IPS DF 6.9 (cell line): ENCODE measurements at places on chromosomes 12 and 14.

DNA sequence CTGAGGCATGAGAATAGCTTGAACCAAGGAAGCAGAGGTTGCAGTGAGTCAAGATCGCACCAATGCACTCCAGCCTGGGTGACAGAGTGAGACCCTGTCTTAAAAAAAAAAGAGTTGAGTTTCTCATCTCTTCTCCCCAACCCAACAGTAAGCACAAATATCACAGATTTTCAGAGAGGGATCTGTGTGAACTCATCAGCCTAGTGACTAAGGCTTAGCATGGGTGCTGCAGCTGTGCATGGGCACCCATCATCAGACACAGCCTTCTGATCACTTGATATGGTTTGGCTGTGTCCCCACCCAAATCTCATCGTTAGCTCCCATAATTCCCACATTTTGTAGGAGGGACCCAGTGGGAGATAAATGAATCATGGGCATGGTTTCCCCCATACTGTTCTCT, 298.9 kb downstream of the PCNX1 start:
- DNase-seq: no peak

- DNase-seq: no peak
Measured at GRCh38 chr14:89617481-89618329, 200.7 kb upstream of the FOXN3 start.

DNA sequence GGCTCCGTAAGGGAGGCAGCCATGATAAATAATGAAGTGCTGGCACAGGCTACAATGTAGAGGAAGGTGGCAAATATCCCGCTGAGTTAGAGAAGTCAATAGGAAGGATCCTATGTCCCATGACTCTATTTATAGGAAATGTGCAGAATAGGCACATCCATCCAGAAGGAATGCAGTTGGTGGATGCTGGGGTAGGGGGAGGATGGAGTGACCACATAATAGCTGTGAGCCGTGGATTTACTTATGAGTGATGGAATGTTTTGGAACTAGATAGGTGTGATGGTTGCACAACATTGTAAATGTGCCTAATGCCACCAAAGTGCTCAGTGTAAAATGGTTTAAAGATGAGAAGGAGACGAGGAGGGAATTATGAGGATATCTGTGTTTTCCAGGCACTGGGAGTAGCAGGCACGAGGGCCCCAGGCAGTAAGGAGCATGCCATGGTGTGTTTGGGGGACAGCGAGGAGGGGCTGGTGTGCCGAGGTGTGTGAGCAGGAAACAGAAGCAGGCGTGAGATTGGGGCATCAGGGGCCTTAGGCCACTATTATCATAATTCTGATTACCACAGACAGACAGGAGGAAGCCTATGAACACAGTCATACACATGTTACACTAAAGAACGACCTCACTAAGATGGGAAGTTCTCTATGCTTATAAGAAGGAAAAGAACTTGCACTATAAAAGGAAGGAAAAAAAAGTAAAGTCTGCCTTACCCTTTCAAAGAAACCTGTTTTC, 837.3 kb upstream of the TMEM132C start:
- no peak for DNase-seq

GRCh38 chr12:2691345-2692071, 103.3 kb upstream of the FKBP4 start:
- DNase-seq: no peak

GRCh38 chr14:68981539-68981976, 2.5 kb upstream of the ACTN1 start:
- no peak for DNase-seq

DNA sequence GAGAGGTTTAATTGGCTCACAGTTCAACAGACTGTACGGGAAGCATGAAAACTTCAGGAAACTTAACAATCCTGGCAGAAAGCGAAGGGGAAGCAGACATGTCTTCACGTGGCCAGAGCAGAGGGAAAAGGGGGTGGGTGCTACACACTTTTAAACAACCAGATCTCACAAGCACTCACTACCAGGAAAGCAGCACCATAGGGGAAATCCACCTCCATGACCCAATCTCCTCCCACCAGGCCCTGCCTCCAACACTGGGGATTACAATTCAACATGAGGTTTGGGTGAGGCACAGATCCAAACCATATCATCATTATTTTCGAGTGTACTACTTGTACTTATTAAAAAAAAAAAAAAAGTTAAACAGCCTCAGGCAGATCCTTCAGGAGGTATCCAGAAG, 29.9 kb downstream of the RXYLT1 start:
- DNase-seq: no peak

GRCh38 chr12:66236969-66237368, 48.0 kb downstream of the IRAK3 start:
- DNase-seq: no peak

DNA sequence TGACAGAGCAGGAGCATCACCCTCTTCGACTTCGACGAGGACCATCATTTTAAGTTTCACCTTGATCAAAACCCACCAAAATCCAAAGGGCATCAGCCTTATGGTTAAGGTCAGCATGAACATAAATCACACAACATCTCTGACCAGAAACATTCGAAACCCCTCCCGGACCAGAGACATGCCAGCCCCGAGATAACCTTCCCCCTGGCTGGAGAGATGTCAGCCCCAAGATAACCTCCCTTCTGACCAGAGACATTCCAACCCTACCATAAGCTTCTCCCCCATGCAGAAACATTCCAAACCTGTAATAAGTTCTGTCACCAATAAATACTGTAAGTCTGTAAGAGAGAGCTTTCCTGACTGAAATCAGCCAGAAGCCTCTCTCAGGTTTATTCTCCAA, 6.3 kb downstream of the PCNX4 start:
- no peak for DNase-seq

- DNase-seq: no peak
Measured at GRCh38 chr12:45663455-45663854, 66.1 kb upstream of the ARID2 start.

GRCh38 chr12:61362037-61362436, 898.2 kb upstream of the USP15 start:
- DNase-seq: no peak

- no peak for DNase-seq
Measured at GRCh38 chr14:36096090-36096489, 80.4 kb downstream of the PTCSC3 start.

GRCh38 chr12:43692064-43692463, 66.5 kb downstream of the PUS7L start:
- DNase-seq: no peak

DNA sequence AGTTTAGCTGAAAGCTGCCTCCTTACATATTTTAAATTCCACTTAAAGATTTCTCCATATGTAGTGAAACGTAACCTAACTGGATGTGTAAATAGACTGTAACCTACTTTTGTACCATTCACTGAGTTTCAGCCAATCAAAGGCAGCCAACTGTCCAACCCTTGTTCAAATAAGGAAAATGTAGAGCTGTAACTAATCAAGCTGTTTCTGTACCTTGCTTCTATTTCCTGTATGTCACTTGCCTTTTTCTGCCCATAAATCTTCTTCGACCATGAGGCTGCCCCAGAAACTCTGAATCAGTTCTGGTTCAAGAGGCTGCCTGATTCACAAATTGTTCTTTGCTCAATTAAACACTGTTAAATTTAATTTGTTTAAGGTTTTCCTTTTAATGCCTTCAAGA, 6.3 kb downstream of the SLC7A8 start:
- no peak for DNase-seq

- no peak for DNase-seq
Measured at GRCh38 chr14:95424529-95424928, 91.9 kb downstream of the SYNE3 start.

GRCh38 chr14:104087505-104087904, 2.0 kb downstream of the ASPG start:
- DNase-seq: no peak

DNA sequence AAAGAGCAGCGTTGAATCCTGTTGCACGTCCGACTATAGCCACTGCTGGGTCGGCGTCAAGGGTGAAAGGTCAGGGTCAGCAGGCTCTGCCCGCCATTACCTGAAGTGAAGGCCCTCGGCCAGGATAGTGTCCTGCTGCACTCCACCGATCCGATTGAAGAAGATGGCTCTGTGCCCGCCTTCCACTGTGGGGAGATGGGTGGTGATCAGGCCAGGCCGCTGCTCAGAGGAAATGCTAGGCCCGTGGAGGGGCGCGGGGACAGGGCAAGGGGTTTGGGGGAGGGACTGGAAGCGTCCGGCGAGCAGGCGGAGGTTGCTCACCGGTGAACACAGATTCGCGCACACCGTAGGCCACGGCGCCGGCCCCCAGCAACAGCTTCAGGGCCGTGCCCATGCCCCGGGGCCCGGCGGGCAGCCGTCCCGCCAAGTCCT, 352 bp downstream of the PHB2 start:
- DNase-seq: no peak

DNA sequence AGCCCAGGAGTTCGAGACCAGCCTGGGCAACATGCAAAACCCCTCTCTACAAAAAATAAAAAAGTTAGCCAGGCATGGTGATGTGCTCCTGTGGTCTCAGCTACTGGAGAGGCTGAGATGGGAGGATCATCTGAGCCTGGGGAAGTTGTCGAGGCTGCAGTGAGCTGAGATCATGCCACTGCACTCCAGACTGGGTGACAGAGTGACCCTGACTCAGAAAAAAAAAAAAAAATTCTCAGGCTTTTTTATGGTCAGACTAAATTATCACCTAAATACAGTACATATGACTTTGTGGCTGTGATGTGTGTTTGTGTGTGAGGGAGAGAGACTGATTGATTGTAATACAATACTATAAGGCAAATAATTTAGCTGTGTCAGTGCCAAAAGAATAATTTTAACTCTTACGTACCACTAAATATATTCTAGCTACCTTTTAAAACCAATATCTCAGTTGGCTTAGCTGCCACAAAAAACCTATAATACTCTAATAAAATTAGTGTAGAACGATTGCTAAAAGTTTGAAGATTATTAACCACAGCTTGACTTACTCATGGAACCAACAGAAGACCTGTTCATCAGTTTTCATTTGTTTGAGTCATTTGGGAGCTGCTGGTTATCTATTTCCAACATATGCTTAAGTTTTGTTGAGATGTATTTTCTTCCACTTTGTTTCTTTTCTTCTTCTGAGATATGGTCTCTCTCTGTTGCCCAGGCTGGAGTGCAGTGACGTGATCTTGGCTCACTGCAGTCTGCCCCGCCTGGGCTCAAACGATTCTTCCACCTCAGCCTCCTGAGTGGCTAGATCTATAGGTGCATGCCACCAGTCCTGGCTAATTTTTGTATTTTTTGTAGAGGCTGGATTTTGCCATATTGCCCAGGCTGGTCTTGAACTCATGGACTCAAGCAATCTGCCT, 58.0 kb downstream of the DIP2B start:
- DNase-seq: no peak

GRCh38 chr14:82766996-82767395, 1233.3 kb upstream of the SEL1L start:
- DNase-seq: no peak

GRCh38 chr12:124766727-124767065, 97.0 kb downstream of the SCARB1 start:
- no peak for DNase-seq

- no peak for DNase-seq
Measured at GRCh38 chr12:129486931-129487330, 416.9 kb downstream of the TMEM132D start.

- DNase-seq: peak; percentile 80
Measured at GRCh38 chr12:1830981-1831963, 10.9 kb downstream of the LRTM2 start.

GRCh38 chr12:47578836-47579235, 127.0 kb downstream of the RPAP3 start:
- no peak for DNase-seq

DNA sequence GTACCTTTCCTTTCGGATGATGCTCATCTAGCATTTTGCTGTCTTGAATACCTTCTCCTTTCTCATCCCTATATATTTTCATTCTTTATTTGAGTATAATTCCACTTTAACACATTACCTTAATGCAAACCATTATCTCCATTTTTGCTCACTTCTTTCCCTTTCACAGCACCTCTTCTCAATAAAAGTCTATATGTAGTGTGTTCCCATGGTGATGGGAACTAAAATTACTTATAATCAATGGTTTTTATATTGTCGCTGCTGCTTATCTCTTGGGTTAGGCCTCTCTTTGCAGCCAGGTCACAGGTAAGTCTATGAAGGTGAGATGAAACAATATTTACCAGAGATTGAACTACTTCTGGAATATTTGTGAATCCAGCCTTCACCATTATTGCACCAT, 121.6 kb upstream of the FGD4 start:
- DNase-seq: no peak

DNA sequence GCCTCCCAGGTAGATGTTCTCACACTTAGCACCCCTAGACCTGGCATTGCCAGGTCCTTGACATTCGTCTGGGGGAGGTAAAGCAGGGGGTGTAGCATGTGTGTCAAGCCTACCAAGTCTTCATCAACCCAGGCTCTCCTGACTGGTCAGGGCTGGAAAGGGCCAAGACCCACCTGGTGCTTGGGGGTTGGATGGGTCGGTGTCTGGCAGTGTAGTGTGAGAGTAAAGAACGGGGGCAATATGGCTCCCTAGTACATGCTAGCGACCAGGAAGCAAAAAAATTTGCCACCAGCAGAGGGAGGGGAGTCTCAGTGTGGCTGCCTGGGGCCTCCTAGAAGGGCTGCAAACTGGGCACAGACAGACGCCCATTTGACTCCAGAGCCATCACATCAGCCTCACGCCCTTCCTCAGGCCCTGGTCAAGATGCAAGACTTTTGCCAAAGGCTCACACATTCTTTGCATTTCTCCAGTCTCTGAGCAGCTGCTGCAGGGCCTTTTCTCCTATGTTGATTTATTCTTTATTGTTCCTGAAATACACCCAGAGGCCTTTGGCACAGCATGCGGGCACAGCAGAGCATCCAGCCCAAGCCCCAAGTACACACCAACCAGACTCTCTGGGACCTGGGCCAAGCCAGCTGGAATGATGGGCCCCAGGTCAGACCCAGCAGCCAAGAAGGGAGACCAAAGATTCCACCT, 38.3 kb upstream of the PNMA1 start:
- DNase-seq: no peak

DNA sequence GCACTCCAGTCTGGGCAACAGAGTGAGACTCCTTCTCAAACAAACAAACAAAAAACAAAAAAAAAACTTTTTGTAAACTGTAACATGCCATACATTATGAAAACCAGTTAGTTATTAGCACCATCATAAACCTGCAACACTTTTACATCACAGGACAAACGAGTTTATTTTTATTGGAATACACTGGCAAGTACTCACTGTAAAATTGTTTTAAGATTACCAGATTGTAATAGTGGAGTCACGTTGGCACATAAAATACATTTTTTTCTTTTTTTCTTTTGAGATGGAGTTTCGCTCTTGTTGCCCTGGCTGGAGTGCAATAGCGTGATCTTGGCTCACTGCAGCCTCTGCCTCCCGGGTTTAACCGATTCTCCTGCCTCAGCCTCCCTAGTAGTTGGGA, 15.7 kb downstream of the FKBP3 start:
- no peak for DNase-seq

GRCh38 chr12:63888908-63889635, 44.6 kb downstream of the SRGAP1 start:
- DNase-seq: no peak

- no peak for DNase-seq
Measured at GRCh38 chr14:74324931-74325361, 22.2 kb upstream of the ABCD4 start.

- no peak for DNase-seq
Measured at GRCh38 chr12:41293461-41293860, 105.3 kb downstream of the PDZRN4 start.

- no peak for DNase-seq
Measured at GRCh38 chr14:92619671-92620456, 106.3 kb downstream of the RIN3 start.

GRCh38 chr12:113263431-113263963, 42.2 kb downstream of the TPCN1 start:
- DNase-seq: no peak

- no peak for DNase-seq
Measured at GRCh38 chr12:68647507-68647906, 36.8 kb downstream of the RAP1B start.

- DNase-seq: no peak
Measured at GRCh38 chr12:80952443-80952842, 14.7 kb upstream of the LIN7A start.

- DNase-seq: no peak
Measured at GRCh38 chr14:38593476-38593875, 337.6 kb upstream of the CLEC14A start.
